ENCODE measurements at places on chromosomes 4 and X.
A peak's percentile ranks its signal among the peaks of the same experiment; 100 is the strongest.

DNA sequence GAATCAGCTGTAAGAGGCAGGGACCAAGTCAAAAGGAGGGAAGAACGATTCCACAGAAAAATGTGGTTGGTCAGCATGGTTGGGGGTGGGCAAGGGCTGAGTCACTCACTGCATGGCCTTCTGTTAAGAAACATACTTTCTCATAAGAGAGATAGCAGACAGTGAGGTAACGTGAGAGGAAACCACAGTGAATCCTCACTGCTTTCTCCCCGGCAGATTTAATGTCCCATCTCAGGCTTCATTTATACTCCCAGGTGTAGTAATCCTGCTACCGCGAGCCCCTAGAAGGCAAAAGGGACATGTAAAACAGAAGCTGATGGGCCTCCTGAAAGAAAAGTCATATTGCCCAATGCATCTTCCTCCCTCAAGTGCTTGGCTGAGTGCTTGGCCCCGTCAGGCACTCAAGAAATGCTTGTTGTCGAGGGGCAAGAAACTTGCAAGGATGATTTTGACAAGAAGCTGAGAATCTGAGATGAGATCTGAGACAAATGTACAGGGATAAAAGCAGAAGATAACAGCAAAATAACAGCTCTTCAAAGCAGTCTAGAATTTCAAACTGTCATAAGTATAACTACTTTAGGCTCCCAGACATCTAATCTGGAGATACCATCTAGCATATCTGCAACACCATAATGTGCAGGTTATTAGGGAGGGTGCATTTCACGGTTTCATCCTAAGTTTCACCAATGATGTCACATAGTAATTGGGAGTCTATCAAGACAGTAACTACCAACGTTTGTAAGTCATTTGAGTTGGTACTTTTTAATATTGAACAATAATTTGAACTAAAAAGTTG is 40.2 kb downstream of the SH3KBP1 start:
- DNase-seq, result peak; percentile 59

DNA sequence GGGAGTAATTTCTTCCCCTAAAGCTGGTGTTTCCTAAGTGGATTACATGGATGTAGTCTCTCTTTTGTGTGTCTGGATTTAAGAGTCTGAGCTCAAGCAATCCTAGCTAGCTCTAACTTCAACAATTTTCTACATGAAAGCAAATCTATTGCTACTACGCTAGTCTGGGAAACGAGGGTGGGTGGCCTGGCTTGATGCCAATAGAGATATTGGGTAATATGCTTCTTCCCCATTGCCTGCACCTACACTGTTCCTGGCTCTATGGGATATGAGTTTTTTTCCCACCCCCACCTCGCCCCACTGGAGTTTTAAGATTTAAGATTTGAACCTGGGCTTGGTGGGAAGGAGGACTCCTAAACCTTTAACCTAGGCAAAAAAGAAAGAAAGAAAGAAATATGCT is 158.8 kb downstream of the RBM46 start:
- DNase-seq, result no peak

DNA sequence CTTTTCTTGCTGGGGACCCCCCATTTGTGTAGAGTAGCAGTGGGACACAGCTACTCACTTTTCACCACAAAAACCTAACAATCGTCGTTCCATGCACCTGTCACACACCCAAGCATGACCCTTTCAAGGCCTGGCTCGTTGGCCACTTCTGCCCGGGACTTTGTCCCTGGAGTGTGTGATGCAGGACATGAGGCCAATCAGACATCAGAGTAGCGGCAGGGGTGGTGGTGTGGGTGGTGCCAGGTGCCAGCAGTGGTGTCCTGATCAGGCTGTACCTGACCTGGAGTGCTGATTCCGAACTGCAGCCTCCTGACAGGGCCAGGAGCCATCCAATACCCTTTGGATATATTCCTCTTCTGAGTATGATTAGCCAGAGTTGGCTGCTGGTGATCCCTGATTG is 23.1 kb upstream of the PROM1 start:
- no peak for DNase-seq

- peak; percentile 5 for DNase-seq
Observed at GRCh38 chr4:148874331-148874730, 432.1 kb upstream of the NR3C2 start.

GRCh38 chr4:72186714-72187113 is 154.9 kb downstream of the NPFFR2 start:
- DNase-seq, result no peak

DNA sequence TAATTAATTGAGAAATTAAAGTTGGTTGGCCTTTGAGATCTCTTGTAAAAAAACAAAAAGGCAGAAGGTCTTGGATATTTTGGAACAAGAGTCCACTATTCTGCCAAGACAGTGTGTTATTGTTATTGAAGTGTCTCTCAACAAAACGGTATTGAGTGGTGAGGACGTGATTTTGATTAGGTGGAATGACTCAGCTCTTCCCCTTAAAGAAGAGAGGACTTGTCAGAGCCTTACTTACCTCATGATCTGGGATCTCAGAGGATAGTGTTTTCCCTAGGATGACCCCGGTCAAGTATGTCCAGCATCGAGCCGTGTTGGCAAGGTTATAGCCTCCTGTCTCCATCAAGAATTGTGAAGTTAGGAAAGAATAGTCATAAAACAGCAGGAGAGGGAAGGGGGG is 110.9 kb downstream of the HDAC8 start:
- no peak for DNase-seq

- DNase-seq, result no peak
Observed at GRCh38 chrX:97587171-97587570, 703.5 kb downstream of the RPA4 start.

GRCh38 chr4:150750824-150751223 is 168.9 kb downstream of the MAB21L2 start:
- no peak for DNase-seq

GRCh38 chrX:99271641-99272040 is 1138.4 kb downstream of the PCDH19 start:
- no peak for DNase-seq

DNA sequence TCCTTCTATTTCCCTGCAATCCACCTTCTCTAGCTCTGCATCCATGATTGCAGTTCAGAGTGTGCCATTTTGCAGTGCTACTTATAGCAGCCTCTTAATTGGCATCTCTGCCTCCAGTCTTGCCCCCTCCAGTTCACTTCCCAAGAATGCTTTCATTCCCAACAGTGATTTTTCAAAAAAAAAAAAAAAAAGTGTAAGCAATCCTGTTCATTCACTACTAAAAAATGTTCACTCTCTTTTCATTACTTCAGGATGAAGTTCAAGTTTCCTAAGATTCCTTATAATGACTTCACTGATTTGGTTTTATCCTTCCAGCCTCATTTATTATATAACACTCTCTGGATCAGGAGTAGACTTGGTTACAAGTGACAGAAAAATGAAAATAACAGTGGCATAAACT is 124.7 kb upstream of the LNX1 start:
- DNase-seq, result no peak

- DNase-seq, result no peak
Observed at GRCh38 chrX:118337687-118338086, 8.2 kb upstream of the WDR44 start.

DNA sequence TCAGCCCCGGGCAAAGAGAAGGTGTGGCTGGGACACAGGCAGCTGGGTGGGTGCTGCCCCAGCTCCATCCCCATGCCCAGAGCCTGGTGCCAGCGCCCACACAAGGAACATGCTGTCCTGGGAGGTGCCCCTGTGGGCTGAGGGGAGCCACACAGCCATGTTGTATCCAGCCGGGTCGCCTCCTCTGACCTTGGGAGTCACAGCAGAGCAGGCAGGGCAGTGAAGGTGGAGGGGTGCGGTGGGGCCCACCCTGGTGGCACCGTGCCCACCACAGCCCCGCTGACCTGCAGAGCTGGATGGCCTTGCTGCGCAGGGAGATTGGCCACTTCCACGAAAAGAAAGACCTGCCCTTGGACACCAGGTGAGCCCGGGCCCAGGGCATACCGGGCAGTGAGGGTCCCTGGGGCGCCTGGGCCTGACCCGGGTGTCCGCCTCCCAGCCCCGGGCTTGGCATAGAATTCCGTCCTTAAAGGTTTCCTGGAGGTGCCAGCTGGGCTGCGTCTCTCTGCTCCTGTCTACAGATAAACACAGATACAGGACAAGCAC is 18.7 kb upstream of the ADD1 start:
- DNase-seq, result no peak

GRCh38 chr4:8320386-8320750 is 50.8 kb downstream of the HTRA3 start:
- DNase-seq, result no peak

DNA sequence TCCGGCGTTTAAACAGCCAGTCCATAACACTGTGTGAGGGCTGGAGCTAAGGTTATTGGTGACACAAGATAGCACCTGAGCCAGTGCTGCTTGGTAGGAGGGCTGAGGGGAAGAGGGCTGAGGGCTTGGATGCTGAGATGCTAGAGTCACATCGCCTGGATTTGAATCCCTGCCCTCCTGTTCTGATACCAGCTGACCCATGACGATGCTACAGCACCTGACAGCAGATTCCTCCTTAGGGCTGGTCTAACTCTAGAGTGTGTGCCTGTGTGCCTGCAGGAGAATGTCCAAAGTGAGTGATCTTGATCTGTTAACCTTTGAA is 102.5 kb downstream of the PTTG2 start:
- no peak for DNase-seq

DNA sequence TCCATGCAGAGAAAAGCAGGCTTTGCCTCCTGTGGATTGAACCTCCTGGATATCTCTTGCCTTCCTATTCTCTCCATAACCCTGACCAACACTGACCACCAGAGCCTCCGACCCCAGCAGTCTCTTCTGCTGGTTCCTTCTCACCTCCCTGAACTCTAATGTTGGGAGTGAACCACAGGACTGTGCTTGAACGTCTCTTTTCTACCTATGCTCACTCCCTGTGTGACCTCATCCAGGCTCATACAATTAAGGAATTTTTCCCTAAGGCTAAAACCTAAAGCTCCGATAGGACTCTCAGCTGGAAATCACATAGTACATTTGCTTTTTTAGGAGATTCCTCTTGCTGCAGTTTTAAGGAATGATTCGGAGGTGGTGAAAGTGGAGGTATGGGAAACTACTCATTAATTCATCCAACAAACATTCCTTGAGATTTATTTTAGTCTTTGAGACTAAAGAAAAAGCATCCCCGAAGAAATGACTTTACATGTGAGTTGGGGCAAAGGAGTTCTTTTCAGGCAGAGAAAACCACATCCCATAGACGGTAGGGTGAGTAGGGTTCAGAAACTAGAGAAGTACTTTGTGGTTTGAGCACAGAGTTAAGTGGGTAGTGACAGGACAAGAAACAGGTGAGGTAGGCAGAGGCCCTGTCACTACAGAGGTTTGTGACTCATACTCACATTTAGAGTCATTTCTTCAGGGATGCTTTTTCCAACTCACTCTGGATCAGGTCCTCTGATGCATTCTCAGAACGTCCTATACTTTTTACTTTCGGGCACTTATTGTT is 30.8 kb downstream of the NDNF start:
- no peak for DNase-seq

GRCh38 chr4:113505044-113505443 is 256.5 kb downstream of the CAMK2D start:
- no peak for DNase-seq

DNA sequence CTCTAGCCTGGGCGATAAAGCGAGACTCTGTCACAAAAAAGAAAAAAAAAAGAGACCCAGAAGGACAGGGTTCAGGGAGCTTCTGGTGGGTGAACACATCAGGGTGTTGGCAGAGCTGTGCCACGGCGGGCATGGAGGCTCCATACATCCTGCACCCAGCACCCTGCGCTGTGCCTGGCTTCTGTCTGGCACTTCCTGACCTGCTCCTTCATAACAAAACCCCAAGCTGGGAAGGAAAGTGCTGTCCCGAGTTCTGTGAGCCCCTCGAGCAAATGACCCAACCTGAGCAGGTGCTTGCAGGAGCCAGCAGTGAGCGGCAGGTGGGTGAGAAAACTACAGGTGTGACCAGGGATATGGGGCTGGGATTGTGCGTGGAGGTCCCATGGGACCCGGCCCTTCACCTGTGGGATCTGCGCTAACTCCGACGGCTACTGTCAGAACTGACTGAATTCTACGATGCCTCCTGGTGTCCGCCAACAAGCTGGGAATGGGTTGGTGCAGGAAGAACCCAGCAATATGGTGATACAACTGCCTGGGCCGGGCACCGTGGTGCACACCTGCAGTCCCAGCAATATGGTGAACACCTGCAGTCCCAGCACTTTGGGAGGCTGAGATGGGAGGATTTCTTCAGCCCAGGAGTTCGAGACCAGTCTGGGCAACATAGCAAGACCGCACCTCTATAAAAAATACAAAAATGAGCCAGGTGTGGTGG is 18.9 kb downstream of the ASMTL start:
- no peak for DNase-seq

GRCh38 chrX:37817176-37817575 is 30.2 kb downstream of the DYNLT3 start:
- DNase-seq, result no peak

- DNase-seq, result peak; percentile 50
Observed at GRCh38 chrX:137051978-137052642, 18.3 kb upstream of the GPR101 start.

DNA sequence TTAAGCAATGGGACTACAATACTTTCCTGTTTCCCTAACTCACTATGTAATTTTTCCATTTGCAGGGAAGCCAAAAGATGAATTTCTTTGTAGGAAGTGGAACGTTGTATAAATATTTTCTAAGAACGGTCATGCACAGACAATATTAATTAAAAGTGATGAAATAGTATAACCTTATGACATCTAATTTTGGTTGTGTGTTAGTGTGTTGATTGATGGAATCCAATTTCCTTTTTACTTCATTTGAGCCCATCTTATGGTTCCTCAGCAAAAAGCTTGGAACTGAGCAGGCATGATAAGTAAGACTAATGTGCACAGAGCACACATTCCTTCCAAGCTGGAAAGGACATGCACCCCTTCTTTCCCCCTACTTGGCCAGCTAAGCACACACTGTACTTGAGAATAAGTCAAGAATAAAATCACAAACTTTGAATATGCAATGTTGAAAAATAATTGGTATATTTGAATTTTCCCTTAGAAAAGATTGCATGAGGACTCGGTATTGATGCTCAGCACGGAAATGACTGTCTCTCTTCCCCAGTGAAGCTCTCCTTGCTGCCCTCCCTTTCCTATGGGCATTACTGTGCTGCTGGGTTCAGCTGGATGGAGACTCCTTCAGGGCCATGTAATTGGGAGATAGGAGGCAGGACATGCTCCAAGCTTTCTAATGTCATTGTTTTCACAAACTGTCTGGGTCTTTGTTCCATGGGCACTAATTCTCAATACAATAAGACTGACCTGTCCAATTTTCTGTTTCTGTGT is 19.2 kb upstream of the PDLIM3 start:
- no peak for DNase-seq

DNA sequence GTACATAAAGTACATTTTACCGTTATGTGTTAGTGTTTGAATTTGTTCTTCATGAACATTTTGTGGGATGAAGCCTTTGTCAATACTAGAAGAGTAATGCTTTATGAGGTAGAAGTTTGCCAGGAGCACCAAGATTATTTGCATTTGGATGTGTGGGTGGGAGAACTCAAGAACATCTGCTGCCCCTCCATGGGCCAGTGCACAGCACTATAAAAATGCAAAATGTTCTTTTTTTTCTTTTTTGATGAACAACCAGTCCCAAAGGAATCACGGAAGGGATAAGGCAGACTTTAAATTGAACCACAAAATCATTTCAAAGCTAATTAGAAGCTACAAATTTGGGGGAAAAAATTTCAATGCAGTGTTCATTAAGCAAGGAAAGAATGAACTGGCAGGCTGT is 300.3 kb upstream of the NWD2 start:
- DNase-seq, result no peak

Measured in Caco-2 (cell line).